ENCODE measurements at places on chromosomes 7 and 10.

- DNase-seq = no peak
Measured at GRCh38 chr10:62268027-62268398, 631 bp downstream of the RTKN2 start.

DNA sequence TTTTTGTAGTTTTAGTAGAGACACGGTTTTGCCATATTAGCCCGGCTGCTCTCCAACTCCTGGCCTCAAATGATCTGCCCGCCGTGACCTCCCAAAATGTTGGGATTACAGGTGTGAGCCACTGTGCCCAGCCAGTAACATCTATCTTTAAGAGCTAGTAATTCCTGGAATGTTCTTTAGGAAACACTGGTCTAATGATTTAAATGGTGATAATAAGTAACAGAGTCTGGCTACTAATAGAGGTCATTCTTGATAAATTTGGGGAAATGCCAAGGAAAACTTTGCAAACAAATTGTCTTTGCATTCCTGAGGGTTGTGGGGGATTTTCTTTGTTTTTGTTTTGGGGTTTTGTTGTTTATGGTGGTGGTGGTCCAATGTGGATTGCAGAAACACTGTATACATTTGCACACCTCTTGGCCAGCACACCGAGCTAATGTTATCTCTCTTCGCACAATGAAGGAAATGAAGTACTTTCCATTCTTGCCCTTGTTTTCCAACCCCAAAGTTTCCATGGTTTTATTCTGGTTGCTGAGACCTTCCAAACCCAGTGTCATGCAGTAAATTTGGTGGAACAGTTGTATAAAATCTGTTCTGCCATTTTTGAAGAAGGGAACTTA is 51.3 kb upstream of the WIPF3 start:
- no peak for DNase-seq

GRCh38 chr7:131254211-131254610 is 73.5 kb upstream of the MKLN1 start:
- no peak for DNase-seq

- DNase-seq = no peak
Measured at GRCh38 chr7:8362723-8363369, 70.6 kb upstream of the NXPH1 start.

- no peak for DNase-seq
Measured at GRCh38 chr7:12921751-12922345, 234.4 kb downstream of the ARL4A start.
